Glomerular endothelial cell (primary cell): ENCODE measurements at places on chromosomes 12 and 14. TPM values are rescaled to one million over a fixed set of nuclear protein-coding genes. Genes with fewer than 3 reads are reported as not detected.

DNA sequence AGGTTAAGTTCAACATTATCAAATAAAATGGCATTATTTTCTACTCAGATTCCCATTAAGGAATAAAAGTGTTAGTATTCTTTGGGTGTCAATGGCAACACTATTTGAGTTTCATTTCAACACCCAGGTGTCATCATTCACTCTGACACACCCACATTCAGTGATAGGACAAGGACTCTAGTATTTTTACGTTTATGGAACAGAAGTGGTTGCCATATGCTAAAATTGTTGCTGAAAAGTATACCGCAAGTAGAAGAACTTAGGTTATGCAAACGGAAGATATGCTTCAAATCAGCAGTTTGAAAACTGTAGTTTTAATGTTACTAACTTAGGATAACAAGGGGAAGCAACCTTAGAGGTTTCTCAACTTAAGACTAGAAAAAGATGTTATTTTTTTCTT, 20.0 kb upstream of the SGPP1 start:
- no peak for DNase-seq

The TMTC3 gene
- 24.0 and 31.2 TPM in 2 replicates for total RNA-seq

DNA sequence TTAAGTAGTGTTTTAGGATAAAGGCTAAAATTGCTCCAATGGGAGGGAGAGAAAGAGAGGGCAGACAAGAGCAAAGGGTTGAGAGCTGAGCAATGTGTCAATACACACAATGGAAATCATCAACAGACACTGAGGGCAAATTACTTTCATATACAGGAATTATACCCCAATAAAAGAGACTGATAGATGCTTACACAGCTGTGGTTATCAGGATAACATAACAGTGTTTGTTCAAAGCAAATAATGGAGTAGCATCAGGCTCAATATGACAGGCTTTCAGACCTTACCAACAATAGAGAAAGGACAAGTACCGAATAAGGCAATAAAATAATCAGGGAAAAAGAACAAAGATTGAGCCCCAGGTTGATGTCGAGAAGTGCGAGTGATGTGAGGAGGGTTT, 53.4 kb upstream of the DIO2 start:
- DNase-seq, result no peak

The RBM19 gene
- total RNA-seq, result 21.3 and 24.3 TPM in 2 replicates

The METTL1 gene
- total RNA-seq, result 11.3 and 18.1 TPM in 2 replicates

GRCh38 chr12:12159988-12160387, 89.2 kb downstream of the BCL2L14 start:
- no peak for DNase-seq

The KRT83 gene
- total RNA-seq, result not detected in 2 replicates

The SDSL gene
- total RNA-seq, result 4.3 and 7.8 TPM in 2 replicates

- DNase-seq, result no peak
These were observed 232.9 kb downstream of the ATXN7L3B start for GRCh38 chr12:74770552-74770951.

- no peak for DNase-seq
These were observed 144.1 kb upstream of the BTG1 start for GRCh38 chr12:92289629-92290349.

DNA sequence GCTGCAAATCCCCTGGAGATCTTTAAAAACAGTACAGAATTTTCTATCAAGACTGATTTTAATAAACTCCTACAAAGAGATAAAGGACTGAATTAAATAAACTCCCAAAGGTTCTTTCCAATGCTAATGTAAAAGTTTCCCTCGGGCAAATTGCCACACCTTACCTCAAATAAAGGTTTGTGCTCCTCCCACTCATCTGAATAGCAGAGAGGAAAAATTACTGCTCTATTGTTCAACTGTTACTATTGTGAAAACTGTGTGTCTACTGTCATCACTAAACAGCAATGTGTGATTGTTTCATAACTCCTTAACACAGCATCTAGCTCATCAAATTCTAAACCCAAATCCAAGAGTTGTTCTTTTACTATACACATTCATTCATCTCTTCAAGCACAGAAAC, 3.2 kb downstream of the SPTLC2 start:
- no peak for DNase-seq

GRCh38 chr14:92431199-92431725, 82.3 kb upstream of the RIN3 start:
- DNase-seq, result no peak

GRCh38 chr12:7221486-7221885, 32.0 kb downstream of the PEX5 start:
- no peak for DNase-seq

The KRT6B gene
- total RNA-seq, result not detected in 2 replicates

The SLC39A9 gene
- total RNA-seq, result 57.2 and 66.7 TPM in 2 replicates

The IL26 gene
- total RNA-seq, result not detected in 2 replicates
